ENCODE measurements at places on chromosomes 5 and 9.

- no peak for DNase-seq
Observed at GRCh38 chr9:115411993-115412452, 294.1 kb upstream of the TNC start.

- no peak for DNase-seq
Observed at GRCh38 chr5:180341595-180341994, 11.5 kb downstream of the GFPT2 start.

DNA sequence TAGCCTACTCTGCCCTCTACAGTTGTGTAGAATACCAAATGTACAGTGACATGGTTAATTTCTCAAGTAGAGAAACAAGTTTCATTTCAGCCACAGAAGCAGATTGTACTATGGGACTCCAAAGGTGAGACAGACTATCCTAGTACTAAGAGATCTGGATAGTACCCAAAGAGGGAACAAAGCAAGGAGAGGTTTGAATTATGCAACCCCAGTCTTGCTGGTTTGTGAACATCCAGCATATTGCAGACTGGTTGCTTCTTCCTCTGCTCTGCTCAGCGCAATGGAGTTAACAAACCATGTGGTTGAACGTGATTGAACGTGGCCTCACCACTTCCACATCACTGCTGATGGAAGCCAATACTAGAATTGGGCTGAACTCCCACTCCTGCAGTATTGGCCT lies 43.3 kb upstream of the ALDOB start:
- no peak for DNase-seq

GRCh38 chr9:93096131-93096802 lies at the start of gene CARD19:
Gene CARD19, plus strand, starts transcription at chr9:93096217. Its CDS starts 129 bp downstream, at chr9:93096346.
- DNase-seq: no peak

DNA sequence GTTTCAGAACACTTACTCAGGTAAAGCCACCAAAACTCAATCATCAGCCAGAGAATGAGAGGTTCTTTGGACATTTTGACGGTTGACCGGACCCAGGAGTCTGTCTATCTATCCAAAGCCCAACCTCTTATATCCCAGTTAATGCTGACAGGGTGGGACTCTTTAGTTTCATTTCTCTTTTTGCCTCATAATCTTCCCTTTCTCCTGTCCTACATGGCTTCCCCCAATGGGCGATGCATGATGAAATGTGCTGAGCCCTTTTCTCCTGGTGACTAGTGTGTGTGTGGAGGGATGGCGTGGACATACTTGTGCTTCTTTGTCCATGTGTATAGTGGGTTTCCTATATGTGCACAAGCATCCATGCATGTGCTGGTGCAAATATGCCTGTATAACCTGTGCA lies at the start of gene TIMD4:
Gene TIMD4, minus strand, starts transcription at position 102 of the 400 bp plus-strand sequence. Its CDS starts 28 bp downstream, at position 74.
- DNase-seq: no peak

- no peak for DNase-seq
Observed at GRCh38 chr5:132296412-132297016, 2.3 kb downstream of the SLC22A4 start.

DNA sequence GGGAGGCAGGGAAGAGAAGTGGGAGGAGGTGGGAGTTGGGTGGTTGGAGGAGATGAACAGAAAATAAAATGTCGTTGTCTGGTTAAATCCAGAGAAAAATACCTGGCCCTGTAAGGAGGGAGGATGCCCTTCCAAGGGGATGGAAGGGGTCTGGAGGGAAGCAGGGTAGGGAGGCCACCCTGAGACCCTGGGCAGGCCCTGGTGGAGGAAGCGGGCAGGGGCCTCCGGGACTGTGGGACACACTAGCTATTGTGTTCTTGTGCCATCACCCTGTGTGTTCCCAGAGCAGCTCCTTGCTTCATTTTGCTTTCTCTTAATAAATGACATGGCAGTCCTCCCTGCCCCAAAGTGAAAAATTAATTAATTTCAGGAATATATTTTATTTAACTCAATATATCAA lies 11.8 kb upstream of the CD180 start:
- no peak for DNase-seq

DNA sequence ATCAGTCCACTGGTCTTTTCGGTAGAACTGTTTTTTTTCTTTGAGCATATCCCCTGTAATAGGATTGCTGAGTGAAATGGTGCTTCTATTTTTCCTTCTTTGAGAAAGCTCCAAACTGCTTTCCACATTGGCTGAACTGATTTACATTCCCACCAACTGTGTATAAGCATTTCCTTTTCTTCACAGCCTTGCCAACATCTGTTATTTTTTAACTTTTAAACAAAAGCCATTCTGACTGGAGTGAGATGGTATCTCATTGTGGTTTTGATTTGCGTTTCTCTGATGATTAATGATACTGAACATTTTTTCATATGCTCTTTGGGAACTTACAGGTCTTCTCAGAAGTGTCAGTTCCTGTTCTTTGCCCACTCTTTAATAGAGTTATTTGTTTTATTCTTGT lies 764.7 kb downstream of the MTRR start:
- DNase-seq: no peak

DNA sequence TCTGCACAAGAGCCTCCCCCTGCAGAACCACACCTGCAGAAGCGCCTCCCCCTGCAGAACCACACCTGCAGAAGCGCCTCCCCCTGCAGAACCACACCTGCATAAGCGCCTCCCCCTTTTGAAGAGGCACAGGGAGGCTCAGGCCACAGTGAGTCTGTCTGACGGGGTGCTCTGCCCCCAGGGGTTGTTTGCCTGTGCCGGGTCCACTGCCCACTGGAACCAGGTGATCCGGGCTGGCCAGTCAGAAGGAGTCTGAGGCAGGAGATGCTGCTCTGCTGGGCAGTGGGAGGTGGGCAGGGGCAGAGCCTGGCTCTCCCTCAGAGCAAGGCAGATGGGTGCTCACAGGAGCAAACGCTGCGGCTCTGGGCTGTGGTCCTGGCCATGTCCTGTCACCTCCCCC lies 60.8 kb upstream of the RNU6ATAC start:
- no peak for DNase-seq

DNA sequence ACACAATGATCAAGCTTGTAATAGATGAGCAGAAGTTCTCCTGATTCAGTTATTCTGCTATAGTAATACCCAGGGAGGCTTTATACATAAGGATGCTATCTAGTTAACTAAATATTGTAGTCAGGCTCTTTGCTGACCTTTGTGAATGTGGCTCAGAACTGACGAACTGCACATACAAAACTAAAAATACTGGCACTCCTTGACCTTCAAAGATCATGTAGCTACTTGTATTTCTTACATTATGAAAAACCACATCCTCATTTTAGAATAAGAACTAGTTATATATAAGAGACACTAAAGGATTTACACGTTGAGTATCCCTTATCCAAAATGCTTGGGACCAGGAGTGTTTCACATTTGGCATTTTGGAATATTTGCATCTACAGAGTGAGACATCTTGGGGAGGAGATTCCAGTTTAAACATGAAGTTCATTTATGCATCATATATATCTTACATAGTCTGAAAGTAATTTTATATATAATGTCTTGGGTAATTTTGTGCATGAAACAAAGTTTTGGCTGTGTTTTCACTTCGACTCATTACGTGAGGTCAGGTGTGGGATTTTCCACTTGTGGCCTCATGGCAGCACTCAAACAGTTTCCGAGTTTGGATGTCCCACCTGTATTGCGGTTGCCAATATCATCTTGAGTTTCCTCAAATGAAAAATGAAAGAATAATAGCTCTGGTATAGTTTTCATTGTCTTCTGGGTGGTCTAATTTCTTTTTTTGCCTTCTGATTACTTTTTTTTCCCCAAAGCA lies 58.4 kb upstream of the FBXL7 start:
- no peak for DNase-seq

- DNase-seq: no peak
Observed at GRCh38 chr5:127875235-127876021, 172.2 kb downstream of the CCDC192 start.

DNA sequence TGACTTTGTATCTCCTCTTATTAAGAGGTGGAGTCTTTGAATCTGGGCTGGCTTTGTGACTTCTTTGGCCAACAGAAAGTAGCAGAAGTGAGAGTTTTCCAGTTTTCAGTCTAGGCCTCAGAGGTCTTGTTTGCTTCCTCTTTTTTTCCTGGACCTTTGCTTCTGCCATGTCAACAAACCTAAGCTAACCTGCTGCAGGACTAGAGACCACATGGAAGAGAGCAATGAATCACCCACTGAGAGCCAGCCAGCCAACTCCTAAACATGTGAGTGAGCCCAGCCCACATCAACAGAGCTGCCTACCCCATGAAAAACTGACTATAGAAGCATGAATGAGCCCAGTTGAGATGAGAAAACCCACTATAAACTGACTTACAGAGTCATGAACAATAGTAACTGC lies 29.9 kb downstream of the MRPL22 start:
- DNase-seq: no peak

GRCh38 chr9:68480807-68481206 lies 59.9 kb downstream of the TMEM252 start:
- no peak for DNase-seq

DNA sequence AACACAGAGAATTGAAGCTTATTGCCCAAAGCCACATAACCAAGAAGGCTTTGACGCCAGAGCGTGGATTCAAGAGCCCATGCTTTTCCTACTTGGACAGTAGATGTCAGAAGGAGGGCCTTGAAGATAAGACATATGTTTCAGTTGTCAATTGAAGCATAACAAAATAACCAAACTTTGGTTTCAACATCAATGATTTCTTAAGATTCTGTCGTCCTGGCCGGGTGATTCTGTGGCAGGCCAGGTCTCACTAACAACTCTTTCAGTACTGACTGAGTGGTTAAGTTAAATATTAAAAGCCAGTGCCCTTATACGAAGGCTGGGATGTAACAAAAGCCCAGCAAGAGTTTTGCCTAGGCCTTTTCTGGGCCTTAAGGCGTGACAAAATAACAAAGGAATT lies 94.0 kb downstream of the RCL1 start:
- no peak for DNase-seq

GRCh38 chr9:95754533-95755420 lies 120.7 kb upstream of the ERCC6L2 start:
- DNase-seq: no peak

DNA sequence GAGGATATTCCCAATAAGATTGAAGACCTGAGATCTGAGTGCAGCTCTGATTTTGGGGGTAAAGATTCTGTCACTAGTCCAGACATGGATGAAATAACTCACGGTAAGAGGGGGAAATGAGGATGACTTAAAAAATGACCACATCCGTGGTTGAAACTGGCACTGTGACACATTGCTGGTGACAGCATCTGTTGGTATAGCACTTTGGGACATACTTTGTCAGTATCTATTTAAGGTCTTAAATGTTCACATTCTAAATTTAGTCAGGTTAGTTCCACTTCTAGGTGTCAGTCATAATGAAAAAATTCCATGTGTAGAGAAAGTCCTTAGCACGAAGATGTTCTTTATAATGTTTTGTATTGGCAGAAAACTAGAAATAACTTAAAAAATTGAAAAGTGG lies 70.9 kb downstream of the GAPVD1 start:
- DNase-seq: no peak

- DNase-seq: no peak
Observed at GRCh38 chr5:40651201-40651600, 28.5 kb upstream of the PTGER4 start.

GRCh38 chr9:93054758-93055704 lies 3.5 kb upstream of the SUSD3 start:
- no peak for DNase-seq

DNA sequence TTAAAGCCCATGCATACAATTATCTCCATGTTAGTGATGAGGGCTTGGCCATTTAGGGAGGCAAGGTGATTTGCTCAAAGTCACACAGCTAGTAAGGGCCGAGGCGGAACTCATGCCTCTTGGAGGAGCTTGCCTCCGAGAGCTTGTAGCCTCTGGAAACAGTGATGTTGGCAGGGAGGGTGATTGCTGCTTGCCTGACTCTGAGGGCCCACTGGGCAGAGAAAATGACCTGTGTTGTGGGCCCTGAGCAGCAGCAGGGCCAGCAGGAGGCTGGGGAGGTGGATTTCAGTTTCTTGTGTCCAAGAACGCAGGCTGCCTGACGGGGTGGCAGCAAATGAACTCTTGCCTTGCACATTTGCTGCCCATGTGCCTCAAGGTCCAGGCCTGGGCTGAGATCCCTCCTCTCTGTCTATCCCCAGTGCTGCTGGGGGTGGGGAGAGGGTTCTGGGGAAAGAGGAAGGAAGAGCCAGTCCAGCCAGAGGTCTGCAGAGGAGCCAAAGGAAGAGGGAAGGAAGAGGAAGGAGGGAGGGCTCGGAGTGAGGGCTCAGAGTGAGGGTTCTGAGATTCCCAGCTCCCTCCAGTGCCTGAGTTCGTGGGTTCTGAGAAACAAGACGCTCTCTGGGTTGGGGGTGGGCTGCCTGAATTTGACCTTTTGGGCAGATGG lies 16.2 kb upstream of the PTGS1 start:
- no peak for DNase-seq

GRCh38 chr9:106875529-106875928 lies 12.6 kb downstream of the ZNF462 start:
- DNase-seq: no peak

- DNase-seq: no peak
Observed at GRCh38 chr9:33125871-33126823, 41.0 kb downstream of the B4GALT1 start.

- DNase-seq: no peak
Observed at GRCh38 chr9:89398621-89399020, 80.3 kb downstream of the SECISBP2 start.

DNA sequence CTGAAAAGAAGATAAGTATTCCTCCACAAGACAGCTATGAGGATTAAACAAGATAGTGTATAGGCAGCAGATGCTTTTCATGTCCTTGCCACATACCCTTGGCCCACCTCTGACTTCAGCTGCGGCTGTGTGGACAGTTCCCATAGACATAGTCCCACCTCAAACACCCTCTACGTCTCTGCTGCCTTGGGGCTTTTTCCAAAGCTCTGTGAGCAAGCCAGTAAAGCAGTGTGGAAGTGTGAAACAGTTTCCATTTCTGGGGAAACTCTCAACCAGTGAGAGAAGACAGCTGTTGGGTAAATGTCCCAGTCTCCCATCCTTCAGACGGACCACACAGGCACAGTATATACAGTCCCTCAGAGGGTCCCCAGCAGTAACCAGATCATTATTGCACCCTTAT lies 125.5 kb downstream of the CDK5RAP2 start:
- DNase-seq: no peak

- no peak for DNase-seq
Observed at GRCh38 chr5:74094096-74094781, 468.2 kb downstream of the ARHGEF28 start.

DNA sequence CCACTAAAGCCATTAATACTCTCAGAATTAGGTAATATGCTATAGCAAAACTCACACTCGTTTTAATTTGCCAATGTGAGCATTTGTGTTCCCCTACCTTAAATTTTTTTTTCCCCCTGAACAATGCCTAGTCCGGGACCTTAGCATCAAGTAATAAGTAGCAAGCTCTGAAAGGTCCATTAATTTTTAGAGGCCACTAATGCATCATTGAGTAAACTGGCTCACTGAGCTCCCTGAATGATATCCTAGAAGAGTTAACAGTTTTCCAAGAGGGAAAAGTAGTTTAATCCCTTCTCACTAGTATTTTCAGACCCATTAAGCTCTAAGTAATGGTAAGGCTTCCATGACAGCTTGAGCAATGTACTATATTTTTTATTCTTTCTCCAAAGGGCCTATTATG lies 242.2 kb downstream of the MAT2B start:
- DNase-seq: no peak

DNA sequence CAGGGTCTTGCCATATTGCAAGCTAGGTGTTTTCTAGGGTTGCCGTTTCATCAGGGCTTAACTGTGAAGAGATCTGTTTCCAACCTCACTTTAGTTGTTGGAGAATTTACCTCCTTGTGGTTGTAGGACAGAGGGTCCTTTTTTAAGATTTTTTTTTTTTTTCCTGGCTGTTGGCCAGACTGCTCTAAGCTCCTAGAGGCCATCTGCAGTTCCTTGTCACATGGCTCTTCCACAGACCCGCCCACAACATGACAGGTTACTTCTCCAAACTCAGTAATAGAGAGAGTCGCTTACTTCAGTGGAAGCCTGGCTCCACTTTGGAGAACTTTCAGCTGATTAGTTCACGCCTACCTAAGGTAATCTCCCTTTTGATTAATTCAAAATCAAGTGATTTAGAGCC lies 543.7 kb downstream of the DMRTA1 start:
- no peak for DNase-seq
